Natural killer cell (primary cell): ENCODE measurements at places on chromosomes 16 and 17. TPM values are rescaled to one million over a fixed set of nuclear protein-coding genes. Genes with fewer than 3 reads are reported as not detected.

GRCh38 chr17:74115586-74115985, 87.9 kb upstream of the RPL38 start:
- no peak overlapping the region for H3K4me3 ChIP-seq
- DNase-seq: no peak
- no peak overlapping the region for H3K27ac ChIP-seq
- no peaks in the 10 kb centered on the region for H3K36me3 ChIP-seq

The RNF43 gene
- total RNA-seq: 0.95 TPM

DNA sequence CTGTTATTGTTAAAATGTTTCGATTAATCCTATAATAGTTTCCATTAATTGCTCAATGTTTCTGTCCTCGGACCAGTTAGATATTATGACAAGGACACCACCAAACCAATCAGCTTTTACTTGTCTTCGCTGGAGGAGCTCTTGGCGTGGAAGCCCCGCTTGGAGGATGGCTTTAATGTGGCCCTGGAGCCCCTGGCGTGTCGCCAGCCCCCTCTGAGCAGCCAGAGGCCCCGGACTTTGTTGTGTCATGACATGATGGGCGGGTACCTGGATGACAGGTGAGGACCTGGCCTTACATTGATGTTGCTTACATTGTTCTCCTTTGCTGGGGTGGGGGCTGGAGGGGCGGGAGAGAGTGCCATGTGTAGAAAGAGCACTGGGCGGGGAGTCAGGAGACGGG, 3.0 kb downstream of the ENGASE start:
- peaks cover 23% of the 10 kb centered on the region for H3K4me1 ChIP-seq
- no peak overlapping the region for H3K27ac ChIP-seq
- H3K4me3 ChIP-seq: no peak overlapping the region

- H3K4me1 ChIP-seq: peaks cover under 1% of the 10 kb centered on the region
- H3K27me3 ChIP-seq: no peaks in the 10 kb centered on the region
- H3K27ac ChIP-seq: no peak overlapping the region
- H3K4me3 ChIP-seq: no peak overlapping the region
- no peak for DNase-seq
These were observed 4.4 kb upstream of the ZFP1 start for GRCh38 chr16:75143941-75144340.

The DNAH17 gene
- 0.25 TPM for total RNA-seq

DNA sequence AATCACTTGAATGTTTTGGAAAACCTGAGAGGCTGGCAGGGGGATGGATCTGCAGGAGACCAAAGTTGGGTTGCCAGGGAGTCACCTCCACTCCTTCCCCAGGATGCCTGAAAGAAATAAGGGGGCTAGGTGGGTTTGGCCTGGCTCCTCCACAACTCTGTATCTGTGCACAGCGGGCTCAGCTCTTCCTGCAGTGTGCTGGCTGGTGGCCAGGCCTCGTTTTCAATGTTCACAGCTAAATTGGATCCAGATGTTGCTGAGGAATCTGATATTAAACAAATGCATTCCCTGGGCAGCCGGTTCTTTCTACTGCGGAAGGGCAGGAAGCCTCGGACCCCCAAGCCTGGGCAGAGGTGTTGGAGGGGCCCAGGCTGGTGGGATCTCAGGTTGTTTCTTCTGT, 106.2 kb downstream of the N4BP1 start:
- H3K27ac ChIP-seq: no peak overlapping the region
- H3K36me3 ChIP-seq: no peaks in the 10 kb centered on the region
- no peak for DNase-seq
- no peak overlapping the region for H3K4me3 ChIP-seq
- no peaks in the 10 kb centered on the region for H3K4me1 ChIP-seq
- H3K27me3 ChIP-seq: no peaks in the 10 kb centered on the region

- H3K27me3 ChIP-seq: no peaks in the 10 kb centered on the region
- no peak for DNase-seq
- H3K36me3 ChIP-seq: no peaks in the 10 kb centered on the region
- no peak overlapping the region for H3K4me3 ChIP-seq
These were observed 96.3 kb downstream of the WWOX start for GRCh38 chr16:78195797-78196196.

GRCh38 chr16:89576153-89577054, 846 bp downstream of the CPNE7 start:
- H3K27me3 ChIP-seq: peaks cover 14% of the 10 kb centered on the region
- H3K4me3 ChIP-seq: no peak overlapping the region
- no peak overlapping the region for H3K27ac ChIP-seq
- no peak for DNase-seq
- H3K36me3 ChIP-seq: no peaks in the 10 kb centered on the region
- peaks cover 21% of the 10 kb centered on the region for H3K4me1 ChIP-seq

GRCh38 chr16:11852092-11852809, 909 bp upstream of the RSL1D1 start:
- peaks cover 24% of the 10 kb centered on the region for H3K4me1 ChIP-seq
- DNase-seq: no peak
- H3K36me3 ChIP-seq: peaks cover 15% of the 10 kb centered on the region
- H3K27me3 ChIP-seq: no peaks in the 10 kb centered on the region
- H3K4me3 ChIP-seq: peak overlapping the region; percentile 91

The HBQ1 gene
- not detected for total RNA-seq

The TAT gene
- not detected for total RNA-seq

DNA sequence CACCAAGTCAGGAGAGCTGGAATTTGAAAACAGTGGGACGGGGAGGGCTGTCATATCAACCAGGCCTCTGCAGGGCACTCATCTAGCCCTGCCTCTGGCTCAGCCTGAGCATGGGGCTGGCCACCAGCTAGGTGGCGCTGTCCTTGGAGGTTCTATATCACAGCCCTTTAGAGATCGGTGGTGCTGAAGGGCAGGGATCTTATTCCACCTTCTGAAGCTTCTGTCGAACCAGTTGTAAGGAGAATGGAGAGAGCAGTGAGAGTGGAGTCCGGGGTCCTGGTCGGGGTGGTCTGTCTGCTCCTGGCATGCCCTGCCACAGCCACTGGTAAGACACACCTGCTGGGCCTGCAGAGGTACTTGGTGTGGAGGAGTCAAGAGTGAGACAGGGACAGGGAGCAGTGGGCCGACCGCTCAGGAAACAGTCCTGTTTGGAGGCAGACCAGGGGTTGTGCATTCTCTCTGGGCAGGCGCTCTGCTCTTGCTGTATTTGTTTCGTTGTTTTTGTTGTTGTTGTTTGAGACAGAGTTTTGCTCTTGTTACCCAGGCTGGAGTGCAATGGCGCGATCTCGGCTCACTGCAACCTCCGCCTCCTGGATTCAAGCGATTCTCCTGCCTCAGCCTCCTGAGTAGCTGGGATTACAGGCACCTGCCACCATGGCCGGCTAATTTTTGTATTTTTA, at the start of gene CES3:
CES3 (plus strand) TSS at position 202 of the 680 bp plus-strand sequence; CDS start at position 244, 42 bp downstream.
- no peak within 1 kb of the TSS for H3K4me3 ChIP-seq
- H3K27me3 ChIP-seq: no peaks in the 10 kb centered on the region
- DNase-seq: peak; percentile 72
- H3K4me1 ChIP-seq: peaks cover 3% of the 10 kb centered on the region

DNA sequence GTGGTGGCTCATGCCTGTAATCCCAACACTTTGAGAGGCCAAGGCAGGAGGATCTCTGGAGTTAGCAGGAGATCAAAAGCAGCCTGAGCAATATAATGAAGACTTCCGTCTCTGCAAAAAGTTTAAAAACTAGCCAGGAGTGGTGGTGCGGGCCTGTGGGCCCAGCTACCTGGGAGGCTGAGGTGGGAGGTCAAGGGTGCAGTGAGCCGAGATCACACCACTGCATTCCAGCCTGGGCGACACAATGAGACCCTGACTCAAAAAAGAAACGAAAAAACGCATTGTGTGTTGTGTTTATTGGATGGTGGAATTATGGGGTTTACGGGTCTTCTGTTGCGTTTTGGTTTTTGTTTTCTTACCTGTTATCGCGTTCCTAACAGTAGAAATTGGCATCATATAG, 863 bp upstream of the DDX19A start:
- peaks cover 19% of the 10 kb centered on the region for H3K4me1 ChIP-seq
- DNase-seq: no peak
- no peaks in the 10 kb centered on the region for H3K27me3 ChIP-seq
- peaks cover 8% of the 10 kb centered on the region for H3K36me3 ChIP-seq
- H3K27ac ChIP-seq: peak overlapping the region; percentile 98

GRCh38 chr17:82974136-82974952, 105.1 kb upstream of the METRNL start:
- H3K36me3 ChIP-seq: no peaks in the 10 kb centered on the region
- H3K27ac ChIP-seq: no peak overlapping the region
- peaks cover 14% of the 10 kb centered on the region for H3K4me1 ChIP-seq
- no peaks in the 10 kb centered on the region for H3K27me3 ChIP-seq
- H3K4me3 ChIP-seq: no peak overlapping the region
- no peak for DNase-seq

GRCh38 chr17:9062399-9062902, 41.1 kb downstream of the NTN1 start:
- peaks cover 2% of the 10 kb centered on the region for H3K27me3 ChIP-seq
- H3K4me1 ChIP-seq: no peaks in the 10 kb centered on the region
- H3K27ac ChIP-seq: no peak overlapping the region
- DNase-seq: no peak

DNA sequence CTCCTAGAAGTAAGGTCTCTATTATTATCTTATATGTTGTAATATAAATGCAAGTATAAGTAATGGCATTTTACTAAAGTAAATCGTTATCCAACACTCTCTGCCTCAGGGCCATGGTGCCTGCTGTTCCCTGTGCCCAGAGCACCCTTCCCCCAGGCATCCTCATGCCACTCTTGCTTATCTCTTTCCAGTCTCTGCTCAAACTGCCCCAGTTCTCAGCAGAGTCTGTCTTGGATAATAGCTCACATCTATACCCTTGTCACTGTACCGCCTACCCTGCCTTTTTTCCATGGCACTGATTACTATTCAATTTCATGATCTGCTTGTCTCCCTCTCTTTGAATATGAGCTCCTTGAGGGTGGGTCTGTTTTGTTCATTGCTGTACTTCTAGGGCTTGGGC, 31.7 kb downstream of the CDH1 start:
- H3K36me3 ChIP-seq: no peaks in the 10 kb centered on the region
- H3K4me1 ChIP-seq: no peaks in the 10 kb centered on the region
- H3K27me3 ChIP-seq: no peaks in the 10 kb centered on the region
- H3K27ac ChIP-seq: no peak overlapping the region

DNA sequence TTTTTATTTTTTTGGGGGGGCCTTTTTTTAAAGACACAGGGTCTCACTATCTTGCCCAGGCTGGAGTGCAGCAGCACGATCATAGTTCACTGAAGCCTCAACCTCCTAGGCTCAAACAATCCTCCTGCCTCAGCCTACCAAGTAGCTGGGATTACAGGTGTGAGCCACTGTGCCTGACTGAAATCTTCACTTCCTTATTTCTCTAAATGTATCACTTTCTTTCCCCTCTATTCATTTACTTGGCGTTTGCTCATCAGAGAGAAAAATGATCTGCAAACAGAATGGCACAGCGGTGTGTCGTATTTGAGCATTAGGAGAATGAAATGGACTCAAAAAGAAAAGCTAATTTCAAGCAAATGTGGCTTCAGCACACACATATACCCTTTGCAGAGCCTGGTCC, 44.3 kb upstream of the CDH5 start:
- H3K27ac ChIP-seq: no peak overlapping the region
- no peaks in the 10 kb centered on the region for H3K4me1 ChIP-seq
- DNase-seq: no peak
- peaks cover 2% of the 10 kb centered on the region for H3K27me3 ChIP-seq
- no peaks in the 10 kb centered on the region for H3K36me3 ChIP-seq

- no peaks in the 10 kb centered on the region for H3K36me3 ChIP-seq
- H3K4me1 ChIP-seq: peaks cover 12% of the 10 kb centered on the region
- no peak overlapping the region for H3K27ac ChIP-seq
- no peaks in the 10 kb centered on the region for H3K27me3 ChIP-seq
- H3K4me3 ChIP-seq: no peak overlapping the region
These were observed 29.3 kb downstream of the DYNLRB2 start for GRCh38 chr16:80570106-80570478.

DNA sequence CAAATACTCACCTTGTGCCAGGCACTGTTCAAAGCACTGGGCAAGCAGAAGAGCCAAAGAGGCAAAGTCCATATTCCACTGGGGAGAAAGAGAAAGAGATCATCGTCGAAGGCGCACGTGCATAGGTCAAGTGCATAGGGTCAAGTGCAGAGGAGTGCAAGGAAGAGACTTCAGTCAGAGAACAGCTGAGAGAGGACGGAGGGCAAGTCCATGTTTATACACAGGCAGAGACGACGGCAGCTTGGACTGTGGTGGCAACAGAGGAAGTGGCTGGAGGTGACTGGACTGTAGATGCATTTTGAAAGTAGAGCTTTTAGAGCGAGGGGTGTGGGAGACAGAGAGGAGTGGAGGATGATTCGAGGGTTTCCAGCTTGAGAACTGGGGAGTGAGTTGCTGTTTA, 74.7 kb upstream of the SDK2 start:
- DNase-seq: no peak
- no peaks in the 10 kb centered on the region for H3K36me3 ChIP-seq
- peaks cover 40% of the 10 kb centered on the region for H3K4me1 ChIP-seq
- H3K27me3 ChIP-seq: no peaks in the 10 kb centered on the region

The CES1 gene
- total RNA-seq: 1.7 TPM

GRCh38 chr17:72976971-72977770, 115.3 kb downstream of the SLC39A11 start:
- H3K27me3 ChIP-seq: no peaks in the 10 kb centered on the region
- H3K4me3 ChIP-seq: no peak overlapping the region
- H3K27ac ChIP-seq: no peak overlapping the region
- DNase-seq: no peak
- H3K4me1 ChIP-seq: peaks cover 15% of the 10 kb centered on the region

The ARMC7 gene
- 9.3 TPM for total RNA-seq

DNA sequence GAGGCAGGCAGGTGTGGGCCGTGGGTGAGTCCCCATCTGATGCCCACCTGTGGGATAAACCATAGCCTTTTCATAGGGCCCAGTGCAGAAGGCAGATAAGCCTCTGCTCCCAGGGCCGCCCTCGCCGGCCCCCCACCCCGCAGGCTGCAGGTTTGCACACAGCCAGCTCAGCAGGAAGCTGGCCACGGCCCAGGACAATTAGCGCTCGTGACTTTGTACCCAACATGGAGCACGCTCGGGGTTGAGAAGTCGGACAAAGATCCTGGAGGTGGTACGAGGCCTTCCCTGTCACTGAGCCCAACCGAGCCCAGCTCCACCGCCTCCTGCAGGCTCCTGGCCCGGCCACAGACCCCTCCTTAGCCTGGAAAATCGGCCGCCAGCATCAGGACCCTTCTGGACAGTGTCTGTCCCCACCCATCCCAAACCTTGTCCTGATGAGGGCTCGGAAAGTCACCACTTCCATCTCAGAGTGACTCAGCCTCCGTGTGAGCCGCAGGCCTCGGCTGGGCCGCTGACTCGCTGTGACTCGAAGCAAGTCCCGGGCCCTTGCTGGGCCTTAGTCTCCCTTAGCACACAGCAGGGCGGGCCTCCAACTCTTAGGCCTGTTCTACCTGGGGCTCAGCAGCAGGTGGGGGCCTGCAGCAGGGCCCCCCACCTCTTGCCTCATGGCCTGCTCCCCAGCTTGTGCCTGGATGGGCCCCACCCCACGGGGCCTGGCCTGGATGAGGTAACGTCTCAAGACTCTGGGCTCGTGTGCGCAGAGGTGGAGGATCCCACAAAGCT, 22.7 kb downstream of the FAM83G start:
- H3K4me1 ChIP-seq: peaks cover 10% of the 10 kb centered on the region
- H3K36me3 ChIP-seq: peaks cover 4% of the 10 kb centered on the region
- H3K4me3 ChIP-seq: no peak overlapping the region
- no peaks in the 10 kb centered on the region for H3K27me3 ChIP-seq
- DNase-seq: no peak
- H3K27ac ChIP-seq: no peak overlapping the region
